ENCODE measurements at places on chromosomes 4 and X.
A peak's percentile ranks its signal among the peaks of the same experiment; 100 is the strongest.

DNA sequence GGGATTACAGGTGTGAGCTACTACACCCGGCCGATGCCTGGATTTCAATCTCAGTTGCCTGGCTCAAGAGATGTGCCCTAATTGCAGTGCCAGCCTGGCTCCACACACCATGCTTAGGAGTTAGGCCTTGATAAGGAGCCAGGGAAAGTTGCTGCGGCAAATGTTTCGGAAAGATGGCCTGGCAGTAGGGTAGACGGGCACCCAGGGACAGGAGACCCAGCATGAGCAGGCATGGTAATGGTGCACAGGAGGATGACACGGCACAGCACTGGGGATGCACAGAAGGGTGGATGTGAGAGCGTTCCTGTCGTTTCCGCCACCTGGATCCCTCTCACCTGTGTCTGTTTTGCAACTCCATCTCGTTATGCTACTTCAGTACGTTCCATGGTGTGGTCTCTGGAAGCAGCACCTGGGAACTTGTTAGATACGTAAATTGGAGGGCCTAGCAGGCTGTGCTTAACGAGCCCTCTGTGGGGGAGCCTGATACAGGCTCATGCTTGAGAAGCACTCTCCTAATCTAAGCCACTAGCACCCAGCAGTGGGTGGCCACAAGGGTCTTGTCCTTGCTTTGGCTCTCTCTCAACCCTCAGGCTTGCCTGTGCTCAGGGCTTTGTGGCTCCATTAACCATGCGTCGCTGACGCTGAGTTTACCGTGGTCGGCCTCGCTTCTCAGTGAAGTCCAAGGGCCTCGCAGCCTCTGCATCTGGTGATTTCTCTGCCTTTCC lies 20.3 kb downstream of the RNF4 start:
- ATAC-seq: no peak

GRCh38 chrX:27964432-27964831 lies 16.8 kb downstream of the DCAF8L1 start:
- peak; percentile 78 for ATAC-seq

- no peak for ATAC-seq
Measured at GRCh38 chr4:142372530-142373260, 473.4 kb downstream of the INPP4B start.

DNA sequence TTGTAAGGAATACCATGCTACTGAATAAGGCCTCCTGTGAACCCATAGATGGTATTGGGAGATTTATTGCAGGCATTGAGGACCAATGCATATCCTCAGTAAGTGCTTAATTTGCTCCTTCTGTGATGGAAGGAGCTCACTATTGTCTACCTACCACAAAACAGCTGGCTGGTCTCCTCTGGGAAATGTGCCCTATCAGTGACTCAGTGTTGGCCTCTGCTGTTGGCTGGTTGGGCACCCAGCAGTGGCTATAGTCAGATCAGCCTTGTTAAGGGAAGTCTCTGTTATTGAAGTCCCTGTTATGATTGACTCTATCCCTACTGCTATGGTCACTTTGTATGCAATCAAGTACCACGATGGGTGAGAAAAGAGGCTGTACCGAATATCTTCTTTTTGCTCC lies 27.5 kb upstream of the OTUD4 start:
- no peak for ATAC-seq
